Stimulated activated CD8-positive, alpha-beta memory T cell treated with anti-CD3 and anti-CD28 coated beads, Interleukin-4, amount 100 ng/mL, for 24 hours (primary cell): ENCODE measurements at places on chromosomes 1 and 21.

DNA sequence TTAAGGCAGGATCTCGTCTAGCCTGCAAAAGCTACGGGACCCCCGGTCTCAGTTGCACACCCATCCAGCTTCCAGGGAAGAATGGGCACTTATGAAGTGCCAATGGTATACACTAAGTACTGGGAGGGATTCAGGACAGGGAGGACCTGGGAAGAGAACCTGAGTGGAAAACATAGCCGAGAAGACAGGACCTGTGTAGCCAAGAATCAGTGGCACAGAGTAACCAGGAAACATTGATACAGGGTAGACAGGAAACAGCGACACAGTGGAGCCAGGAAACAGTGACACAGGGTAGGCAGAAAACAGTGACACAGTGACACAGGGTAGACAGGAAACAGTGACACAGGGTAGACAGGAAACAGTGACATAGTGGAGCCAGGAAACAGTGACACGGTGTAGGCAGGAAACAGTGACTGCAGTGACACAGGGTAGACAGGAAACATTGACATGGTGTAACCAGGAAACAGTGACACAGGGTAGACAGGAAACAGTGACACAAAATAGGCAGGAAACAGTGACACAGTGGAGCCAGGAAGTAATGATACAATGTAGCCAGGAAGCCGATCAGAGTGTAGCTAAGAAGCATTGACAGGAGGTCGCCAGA is 138.0 kb upstream of the ARHGEF16 start:
- DNase-seq, result no peak

- DNase-seq, result no peak
Measured at GRCh38 chr1:81437649-81438048, 363.1 kb upstream of the ADGRL2 start.

- DNase-seq, result no peak
Measured at GRCh38 chr1:205760606-205761005, 10.6 kb upstream of the NUCKS1 start.

DNA sequence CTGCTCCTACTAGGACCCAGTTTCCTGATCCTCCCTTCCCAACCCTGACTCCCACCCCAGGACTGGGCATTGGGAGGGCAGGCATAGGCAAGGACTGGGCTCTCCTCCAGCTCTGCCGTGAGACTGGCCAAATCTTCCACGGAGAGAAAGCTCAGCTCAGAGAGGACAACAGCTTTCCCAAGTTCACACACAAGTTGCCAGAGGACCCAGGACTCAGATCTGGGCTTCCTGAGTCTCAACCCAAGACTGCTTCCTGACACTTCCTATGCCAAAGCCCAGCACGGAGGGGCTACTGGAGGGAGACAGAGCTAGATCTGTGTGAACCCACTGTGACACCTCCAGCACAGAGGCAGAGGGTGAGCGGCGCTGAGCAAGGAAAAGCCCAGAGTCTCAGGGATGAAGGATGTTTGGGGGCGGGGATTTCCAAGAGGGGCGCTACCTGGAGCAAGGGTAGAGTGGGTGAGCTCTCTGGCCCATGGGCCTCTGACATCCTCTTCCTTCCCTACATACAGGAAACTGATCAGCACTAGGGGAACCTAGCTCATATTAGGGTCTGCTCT is 7.1 kb downstream of the PDZK1IP1 start:
- DNase-seq, result no peak

DNA sequence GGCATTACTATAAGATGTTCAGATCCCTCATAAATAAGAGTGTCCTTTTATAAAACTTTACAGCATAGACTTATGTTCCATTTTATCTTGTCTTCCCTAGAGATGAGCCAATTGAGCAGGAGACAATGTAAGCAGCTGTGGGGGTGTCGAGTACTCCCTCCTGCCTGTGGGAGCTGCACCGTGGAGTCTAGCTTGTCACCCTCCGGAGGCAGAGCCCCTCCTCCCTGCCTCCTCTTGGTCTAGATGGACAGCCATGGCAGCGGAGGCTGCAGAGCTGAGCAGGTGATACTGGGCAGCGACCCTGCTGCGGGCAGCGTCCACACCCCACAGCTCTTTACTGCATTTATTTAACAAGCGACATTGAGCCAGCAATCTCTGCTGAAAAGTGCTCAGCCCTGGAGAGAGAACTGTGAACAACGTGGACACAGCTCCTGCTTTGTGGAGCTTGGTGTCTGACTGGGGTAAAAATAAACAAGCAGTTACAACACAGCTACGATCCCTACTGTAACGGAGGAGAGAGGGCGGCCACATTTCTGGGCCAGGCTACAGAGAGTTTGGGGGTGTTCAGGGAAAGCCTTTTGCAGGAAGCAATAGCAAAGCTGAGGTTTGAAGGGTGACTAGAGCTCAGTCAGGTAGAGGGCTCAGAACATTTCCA is 12.8 kb upstream of the KIF21B start:
- DNase-seq, result no peak

GRCh38 chr1:65952696-65953095 is 160.0 kb downstream of the PDE4B start:
- no peak for DNase-seq

DNA sequence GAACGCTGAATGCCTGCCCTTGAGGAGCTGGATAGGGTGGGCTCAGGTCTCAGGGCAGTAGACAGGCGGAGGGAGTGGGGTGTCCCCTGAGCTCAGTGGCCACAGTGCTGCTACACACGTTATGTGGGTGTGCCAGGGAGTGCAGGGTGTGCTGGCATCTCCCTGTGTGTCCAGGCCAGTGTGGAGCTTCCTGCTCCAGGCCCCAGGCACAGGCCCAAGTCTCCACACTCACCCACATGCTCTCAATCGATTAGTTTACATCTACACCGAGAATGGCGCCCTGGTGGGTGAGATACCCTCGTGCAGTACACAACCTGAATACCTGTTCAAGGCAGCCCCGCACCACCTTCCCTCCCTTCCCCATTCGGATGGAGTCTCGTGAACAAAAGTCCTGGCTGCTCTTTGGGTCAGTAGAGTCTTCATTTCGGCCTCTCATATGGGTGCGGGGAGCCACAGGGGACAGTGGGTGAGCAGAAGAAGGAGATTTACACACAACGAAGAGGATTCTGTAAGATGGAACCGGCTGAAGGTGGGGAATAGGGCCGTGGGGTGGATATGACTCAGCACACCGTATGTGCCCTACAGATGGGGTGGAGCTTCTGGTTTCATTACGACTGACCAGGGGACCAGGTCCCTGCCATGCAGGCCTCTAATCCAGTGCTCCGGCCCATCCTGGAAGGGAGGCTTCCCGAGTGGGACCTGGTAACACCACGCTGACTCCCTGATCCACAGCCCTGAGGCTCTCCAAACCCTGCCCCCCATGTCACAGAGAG is 93.3 kb downstream of the SPSB1 start:
- DNase-seq, result no peak

GRCh38 chr21:45377866-45378257 is 27.1 kb upstream of the COL18A1 start:
- DNase-seq, result no peak

DNA sequence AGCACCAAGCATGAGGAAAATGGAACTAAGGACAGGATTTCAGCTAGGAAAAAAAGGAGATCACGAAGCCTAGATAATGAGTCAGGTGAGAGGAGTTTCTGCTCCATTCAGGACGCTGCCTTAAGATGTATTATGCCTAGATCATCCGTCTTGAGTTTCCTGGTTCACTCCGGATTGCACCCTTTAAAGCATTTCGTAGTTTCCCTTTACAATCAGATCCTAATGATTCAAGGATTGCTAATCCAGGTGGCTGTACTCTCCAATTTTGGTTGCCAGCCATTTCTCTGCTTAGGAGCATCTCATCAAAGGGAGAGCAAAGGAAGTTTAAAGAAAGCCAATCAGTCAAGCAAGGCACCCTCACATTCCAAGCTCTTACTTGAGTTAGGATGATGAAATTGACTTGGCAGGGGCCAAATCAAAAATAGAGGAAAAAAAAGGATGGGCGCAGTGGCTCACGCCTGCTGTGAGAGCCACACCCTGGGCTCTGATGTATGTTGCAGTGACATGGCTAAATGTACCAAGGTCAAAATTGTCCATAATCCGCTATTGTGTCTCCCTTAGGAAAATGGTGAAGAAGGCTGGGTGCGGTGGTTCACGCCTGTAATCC is 156.9 kb upstream of the SOD1 start:
- DNase-seq, result no peak

DNA sequence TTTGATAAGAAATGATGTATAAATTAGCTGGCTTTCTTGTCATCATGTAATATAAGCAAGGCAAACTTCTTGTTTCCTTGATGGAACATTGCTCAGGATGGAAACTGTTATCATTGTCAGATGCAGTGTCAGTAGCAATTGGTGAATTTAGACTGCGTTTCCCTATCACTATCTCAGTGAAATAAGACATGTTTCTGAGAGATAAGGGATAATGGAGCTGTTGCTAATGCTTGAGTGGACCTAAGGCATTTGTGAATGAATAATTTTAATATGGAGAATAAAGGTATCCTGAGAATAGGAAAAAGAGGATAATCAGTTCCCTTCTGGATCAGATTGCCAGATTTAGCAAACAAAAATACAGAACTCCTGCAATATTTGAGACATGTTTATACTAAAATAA is 160.9 kb downstream of the HLX start:
- DNase-seq, result no peak

DNA sequence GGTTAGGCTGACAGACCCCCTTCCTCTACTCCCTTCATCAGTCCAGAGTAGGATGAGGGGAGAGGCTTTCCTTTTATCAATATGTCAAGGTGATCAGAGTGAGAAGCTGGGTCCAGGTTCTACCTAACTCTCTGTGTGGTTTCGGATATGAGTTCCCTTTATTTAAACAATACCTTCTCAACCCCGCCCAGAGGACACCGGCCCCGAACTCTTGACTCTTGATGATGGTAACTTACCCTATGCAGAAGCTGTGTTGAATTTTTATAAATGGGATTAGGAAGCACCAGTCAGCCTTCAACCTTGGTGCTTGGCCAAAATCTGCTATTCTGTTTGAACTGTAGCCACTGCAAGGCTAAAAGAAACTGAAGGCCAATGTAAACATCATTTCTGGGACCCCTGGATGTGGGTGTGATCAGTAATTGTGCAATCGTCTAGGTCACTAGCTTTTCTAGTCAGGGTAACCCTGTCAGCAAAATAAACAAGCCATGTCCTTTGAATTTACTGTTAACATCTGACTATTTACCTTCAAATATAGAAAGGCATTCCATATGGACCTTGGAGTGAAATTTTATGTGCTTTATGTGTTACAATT is 398.3 kb downstream of the SEC16B start:
- DNase-seq, result no peak
